Bronchial smooth muscle cell (primary cell): ENCODE measurements at places on chromosomes 16 and 17. TPM values are rescaled to one million over a fixed set of nuclear protein-coding genes. Genes with fewer than 3 reads are reported as not detected.

Gene PPP1R1B
- 0.32 and 6.3 TPM in 2 replicates for total RNA-seq

Gene TBC1D3H
- total RNA-seq: not detected in 2 replicates

Gene NPIPA2
- 1.6 TPM in 1 of 2 replicates, not detected in the other for total RNA-seq

Gene TSPOAP1
- total RNA-seq: 0.26 and 1.1 TPM in 2 replicates

Gene GFAP
- total RNA-seq: 0.16 and 0.17 TPM in 2 replicates

Gene LITAFD
- not detected in 2 replicates for total RNA-seq

Gene SDK2
- total RNA-seq: under 0.01 TPM in 2 replicates

Gene DNAH2
- under 0.01 and 0.16 TPM in 2 replicates for total RNA-seq

Gene PRSS27
- total RNA-seq: 0.69 and 1.1 TPM in 2 replicates

Gene GDPD1
- 0.43 and 1.1 TPM in 2 replicates for total RNA-seq

Gene MRPL38
- total RNA-seq: 21.5 and 26.8 TPM in 2 replicates

Gene CPNE7
- total RNA-seq: 9.2 and 30.4 TPM in 2 replicates

Gene TEX19
- under 0.01 TPM in 1 of 2 replicates, not detected in the other for total RNA-seq

Gene ACBD4
- total RNA-seq: 5.8 and 7.4 TPM in 2 replicates

Gene ITGAD
- not detected in 2 replicates for total RNA-seq

Gene MT4
- total RNA-seq: not detected in 2 replicates

Gene TBC1D28
- not detected in 2 replicates for total RNA-seq

Gene SLFN12L
- under 0.01 and 0.16 TPM in 2 replicates for total RNA-seq

Gene KIF22
- 6.5 and 14.3 TPM in 2 replicates for total RNA-seq
